LNCaP clone FGC (cell line): ENCODE measurements at places on chromosomes 3 and 15.
A peak's percentile ranks its signal among the peaks of the same experiment; 100 is the strongest.

DNA sequence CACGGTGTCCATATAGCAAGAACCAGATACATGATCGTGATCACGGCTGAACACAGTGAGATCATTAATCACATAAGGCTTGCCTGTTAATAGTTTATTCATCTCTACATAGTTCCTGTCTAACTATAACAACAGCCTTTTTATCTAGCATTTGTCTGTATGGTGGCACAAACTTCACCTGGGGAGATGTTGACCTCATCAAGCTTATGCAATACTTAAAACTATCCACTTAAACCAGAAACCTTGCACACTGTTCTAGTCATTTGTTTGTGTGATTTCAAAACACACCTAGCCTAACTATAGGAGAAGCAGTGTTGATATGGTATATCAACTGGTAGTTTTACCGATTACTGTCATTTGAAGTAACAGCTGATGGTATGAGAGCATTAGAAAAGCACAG lies 124.8 kb downstream of the VPS13C start:
- no peak for DNase-seq

- DNase-seq = no peak
Measured at GRCh38 chr3:160154033-160154432, 71.2 kb upstream of the C3orf80 start.

DNA sequence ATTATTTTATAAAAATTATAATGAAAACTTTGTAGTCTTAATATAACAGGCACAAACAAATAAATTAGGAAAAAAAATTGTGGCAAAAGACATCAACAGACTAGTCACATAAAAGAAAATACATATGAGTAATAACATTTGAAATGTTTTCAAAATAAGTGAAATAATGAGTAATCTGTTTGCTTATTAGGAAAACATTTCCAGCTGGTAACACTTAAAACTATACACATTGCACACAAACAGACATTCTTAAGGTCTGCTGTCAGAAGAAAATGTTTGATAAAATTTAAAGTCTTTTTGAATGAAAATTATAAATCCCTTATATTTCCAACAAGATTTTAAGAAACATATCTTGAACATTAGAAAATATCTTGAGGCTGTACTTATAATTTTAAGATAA lies 1326.3 kb upstream of the CADM2 start:
- DNase-seq = no peak

GRCh38 chr3:134427400-134428111 lies 53.3 kb upstream of the AMOTL2 start:
- no peak for DNase-seq

GRCh38 chr3:192727032-192727847 lies at the start of gene FGF12:
Gene FGF12, minus strand, starts transcription at chr3:192727541.
- DNase-seq = peak; percentile 80

GRCh38 chr15:57327985-57328471 lies 48.3 kb upstream of the CGNL1 start:
- no peak for DNase-seq

DNA sequence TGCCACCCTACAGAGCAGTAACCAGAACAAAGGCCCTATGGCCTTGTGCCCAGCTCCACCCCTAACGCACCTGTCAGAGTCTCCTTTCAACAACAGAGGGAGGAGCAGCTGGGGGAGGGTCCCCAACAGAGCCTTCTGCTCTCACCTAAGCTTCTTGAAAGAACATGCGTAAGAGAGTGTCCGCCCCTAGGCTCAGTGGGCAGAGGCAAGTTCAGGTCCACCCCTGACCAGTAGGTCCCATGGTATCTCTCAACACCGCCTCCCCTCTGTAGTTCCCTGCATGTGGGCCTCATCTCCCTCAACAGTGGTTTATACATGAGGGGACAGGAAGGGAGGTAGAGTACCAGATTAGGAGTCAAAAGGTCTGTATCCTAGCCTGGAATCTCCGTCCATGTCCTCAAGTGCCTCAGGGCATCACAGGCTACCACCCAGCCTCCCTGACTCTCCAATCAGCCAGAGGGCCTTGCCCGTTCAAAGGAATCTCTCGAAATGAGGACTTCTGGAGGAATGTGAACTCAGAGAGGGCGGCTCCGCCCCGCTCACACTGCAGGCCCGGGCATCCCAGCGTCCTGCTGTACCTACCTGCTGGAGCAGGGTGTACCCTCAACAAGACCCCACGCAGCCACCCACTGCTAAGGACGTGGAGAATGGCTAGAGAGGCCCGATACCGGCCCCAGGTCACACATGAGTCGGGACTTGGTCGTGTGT lies 680 bp downstream of the POC1A start:
- peak; percentile 56 for DNase-seq

DNA sequence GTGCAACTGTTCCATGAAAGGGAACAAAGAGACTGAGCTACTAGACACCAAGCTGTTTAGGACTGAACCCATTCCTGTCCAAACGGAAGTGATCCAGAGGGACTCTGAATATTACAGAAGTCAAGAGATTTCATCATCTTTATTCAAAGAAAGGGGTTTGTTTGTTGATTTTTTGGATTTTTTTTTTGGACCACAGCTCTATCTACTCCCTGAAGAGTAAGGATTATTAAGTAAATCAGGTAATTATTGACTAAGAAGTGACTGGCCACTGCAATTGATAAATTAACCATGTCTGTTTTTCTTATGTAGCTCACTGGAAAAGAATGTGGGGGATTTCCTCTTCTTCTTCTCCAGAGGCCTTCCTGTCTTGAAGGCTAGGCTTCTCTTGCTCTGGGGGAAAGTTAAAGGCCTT lies 146.6 kb upstream of the TPM1 start:
- DNase-seq = no peak

DNA sequence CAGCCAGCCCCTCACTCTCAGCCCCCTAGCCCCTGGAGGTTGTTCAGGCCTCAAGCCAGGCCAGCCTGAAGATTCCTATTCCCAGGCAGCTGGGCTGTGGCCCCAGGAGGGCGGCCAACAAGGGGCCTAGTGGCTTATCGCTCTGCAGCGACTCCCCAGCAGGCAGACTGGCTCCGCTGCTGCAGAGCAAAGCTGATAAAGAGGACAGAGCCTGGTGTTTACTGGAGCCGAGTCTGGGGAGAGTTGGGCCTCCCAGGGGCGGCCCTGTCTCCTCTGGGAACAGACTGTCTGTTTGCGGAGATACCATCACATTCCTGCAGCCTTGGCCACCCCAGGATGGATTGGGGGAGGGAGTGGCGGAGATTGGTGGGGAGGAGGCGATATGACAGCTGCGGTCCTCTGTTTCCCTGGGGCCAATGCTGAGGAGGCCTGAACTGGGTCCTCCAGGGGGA lies 22.4 kb upstream of the SMAD6 start:
- DNase-seq = no peak

- DNase-seq = no peak
Measured at GRCh38 chr3:188918093-188918492, 253.7 kb upstream of the TPRG1 start.

GRCh38 chr15:48842501-48842900 lies 31.6 kb upstream of the CEP152 start:
- no peak for DNase-seq

DNA sequence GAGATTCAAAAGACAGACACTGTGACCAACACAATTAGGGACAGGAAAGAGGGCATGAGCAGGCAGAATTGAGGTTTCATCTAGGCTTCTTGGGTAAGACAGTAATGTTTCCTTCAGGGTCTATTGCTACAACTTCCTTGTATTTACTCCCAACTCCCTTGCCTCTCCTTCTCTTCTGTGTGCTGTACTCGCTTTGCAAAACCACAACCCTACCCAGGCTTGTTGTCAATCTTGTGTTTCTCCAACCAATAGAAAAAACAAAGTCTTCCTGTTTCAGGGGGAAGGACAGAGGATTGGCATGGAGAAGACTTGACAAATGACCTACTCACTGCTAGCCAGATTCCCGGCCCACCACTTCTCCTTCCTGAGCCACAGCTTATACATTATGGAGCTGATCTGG lies 36.3 kb upstream of the MASP1 start:
- DNase-seq = no peak

GRCh38 chr3:139602003-139602402 lies 62.5 kb upstream of the RBP1 start:
- DNase-seq = no peak

GRCh38 chr3:150259526-150260397 lies 148.3 kb upstream of the TSC22D2 start:
- no peak for DNase-seq

DNA sequence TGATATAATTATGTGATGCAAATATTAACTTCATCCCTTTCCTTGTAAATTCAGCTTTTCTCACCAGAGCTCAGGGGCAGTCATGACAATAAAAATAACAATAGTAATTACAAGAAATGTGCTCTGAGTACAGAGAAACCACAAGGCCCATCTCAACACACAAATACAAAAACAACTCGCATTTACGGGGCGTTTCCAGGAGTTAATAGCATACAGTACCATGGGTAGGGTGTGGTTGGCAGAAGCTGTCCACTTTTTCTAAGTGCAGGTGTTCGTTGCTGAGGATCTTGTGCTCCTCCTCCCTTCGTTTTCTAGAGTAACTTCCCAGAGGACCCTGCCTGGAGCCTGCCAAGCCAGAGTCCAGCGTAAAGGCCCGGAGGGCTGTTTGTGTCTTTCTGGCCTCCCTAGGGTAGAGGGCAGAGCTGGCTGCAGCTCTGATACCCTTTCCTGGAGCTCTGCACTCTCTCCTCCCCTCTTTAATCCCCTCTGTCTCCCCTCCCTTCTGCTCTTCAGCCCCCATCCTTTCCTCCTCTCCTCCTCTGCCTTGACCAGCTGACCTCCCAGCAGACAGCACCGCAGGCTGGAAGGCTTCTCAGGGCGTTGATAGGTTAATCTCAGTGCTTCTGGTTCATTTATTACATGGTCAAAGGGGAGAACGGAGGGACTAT lies 11.4 kb downstream of the SEMA3G start:
- no peak for DNase-seq

- DNase-seq = no peak
Measured at GRCh38 chr15:95302206-95302605, 1028.3 kb upstream of the NR2F2 start.

GRCh38 chr3:44865272-44866035 lies 3.7 kb downstream of the TMEM42 start:
- DNase-seq = no peak

GRCh38 chr3:14950274-14950673 lies 2.9 kb downstream of the NR2C2 start:
- DNase-seq = no peak

DNA sequence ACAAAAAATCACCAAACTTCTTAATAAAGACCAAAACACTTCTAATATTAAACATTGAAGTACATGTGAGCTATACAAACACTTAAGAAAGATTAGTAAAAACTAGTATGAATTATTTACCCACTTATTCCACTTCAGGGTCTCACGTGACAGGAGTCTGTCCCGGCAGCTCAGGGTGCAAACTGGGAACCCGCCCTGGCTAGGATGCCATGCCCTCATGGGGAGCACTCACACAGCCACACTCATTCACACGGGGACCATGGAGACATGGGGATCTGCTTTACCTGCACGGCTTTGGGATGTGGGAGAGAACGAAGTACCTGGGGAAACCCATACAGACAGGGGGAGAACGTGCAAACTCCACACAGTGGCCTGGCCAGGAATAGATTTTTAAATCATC lies 179.3 kb upstream of the UBE3A start:
- DNase-seq = no peak

GRCh38 chr15:53910236-53910849 lies 67.9 kb upstream of the UNC13C start:
- DNase-seq = peak; percentile 67
